Activated CD4-positive, alpha-beta T cell treated with anti-CD3 and anti-CD28 coated beads, Interleukin-2, amount 50 U/mL, for 4 hours (primary cell): ENCODE measurements at places on chromosomes 16 and 17.

DNA sequence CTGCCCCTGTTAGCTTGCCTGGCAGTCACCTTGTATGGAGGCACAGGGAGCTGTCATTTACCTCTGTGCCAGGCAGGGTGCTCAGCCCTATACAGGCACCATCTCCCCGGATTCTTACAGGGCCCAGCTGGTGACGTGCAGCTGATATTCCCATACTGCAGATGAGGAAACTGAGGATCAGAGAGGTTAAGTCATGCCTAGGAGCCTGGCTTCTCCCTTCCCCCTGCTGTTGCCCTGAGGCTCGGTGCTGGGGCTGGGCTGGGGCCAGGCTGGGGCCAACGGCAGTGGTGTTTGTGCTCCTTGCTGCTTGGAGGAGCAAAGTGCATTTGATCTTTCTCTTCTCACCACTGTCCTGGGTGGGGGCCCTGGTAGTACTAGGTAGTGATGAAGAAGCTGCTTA lies 54.7 kb upstream of the IL34 start:
- no peak for DNase-seq

GRCh38 chr16:28317040-28317880 lies 24.9 kb downstream of the SBK1 start:
- peak; percentile 70 for DNase-seq

DNA sequence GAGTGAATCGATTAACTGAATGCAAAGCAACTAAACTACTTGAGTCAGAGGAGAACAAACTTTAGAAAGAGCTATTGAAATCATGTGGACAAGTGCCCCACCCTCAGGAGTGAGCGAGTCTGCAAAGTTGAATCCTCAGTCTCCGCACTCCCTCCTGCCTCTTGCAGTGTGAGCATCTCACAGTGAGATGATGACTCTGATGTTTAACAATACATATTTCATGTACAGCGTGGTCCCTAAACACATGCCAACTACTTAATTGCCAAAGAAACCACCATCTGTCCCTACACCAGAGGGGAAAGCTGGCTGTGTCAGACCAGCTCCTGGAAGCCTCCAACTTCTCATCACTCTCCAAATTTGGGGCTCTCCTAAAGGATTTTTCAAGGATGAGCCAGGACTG lies 31.2 kb downstream of the PIMREG start:
- no peak for DNase-seq

DNA sequence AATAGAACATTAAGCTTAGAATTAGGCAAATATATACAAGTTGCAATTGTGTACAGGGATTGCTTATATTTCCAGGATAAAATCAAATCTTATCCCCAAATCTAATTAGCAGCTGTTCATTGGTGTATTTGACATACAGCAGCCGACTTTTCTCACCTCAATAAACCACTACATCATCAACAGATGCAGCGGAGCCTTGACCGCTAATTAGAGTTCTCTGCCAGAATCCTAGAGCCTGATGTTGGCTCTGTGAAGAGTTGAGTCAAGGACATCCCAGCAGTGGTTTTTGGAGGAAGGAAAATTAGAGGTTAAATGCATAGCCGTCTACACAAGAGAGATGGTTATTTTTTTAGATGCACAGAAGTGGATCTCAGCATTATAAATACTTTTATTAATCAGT lies 221.9 kb upstream of the CACNG5 start:
- no peak for DNase-seq

DNA sequence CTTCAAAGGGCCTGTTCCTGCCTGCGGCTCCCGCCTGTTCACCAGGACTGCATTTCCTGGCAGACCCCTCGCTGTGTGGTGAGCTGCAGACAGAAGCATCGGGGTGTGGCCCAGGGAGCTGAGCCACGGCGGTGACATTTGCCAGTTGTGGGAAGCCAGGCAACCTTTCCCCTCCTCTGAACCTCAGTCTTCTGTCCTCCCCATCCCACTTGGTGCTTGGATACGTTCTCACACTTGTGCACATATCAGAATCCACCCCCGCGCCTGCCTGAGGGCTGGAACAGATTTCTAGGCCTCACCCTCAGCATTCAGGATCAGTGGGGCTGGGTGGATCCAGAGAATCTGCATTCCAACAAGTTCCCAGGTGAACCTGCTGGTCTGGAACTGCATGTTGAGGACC lies 63.5 kb downstream of the CRISPLD2 start:
- DNase-seq, result no peak

GRCh38 chr16:8326232-8326631 lies 264.1 kb downstream of the TMEM114 start:
- no peak for DNase-seq

- peak; percentile 28 for DNase-seq
These were observed 4.4 kb downstream of the KDM6B start for GRCh38 chr17:7838090-7839075.

DNA sequence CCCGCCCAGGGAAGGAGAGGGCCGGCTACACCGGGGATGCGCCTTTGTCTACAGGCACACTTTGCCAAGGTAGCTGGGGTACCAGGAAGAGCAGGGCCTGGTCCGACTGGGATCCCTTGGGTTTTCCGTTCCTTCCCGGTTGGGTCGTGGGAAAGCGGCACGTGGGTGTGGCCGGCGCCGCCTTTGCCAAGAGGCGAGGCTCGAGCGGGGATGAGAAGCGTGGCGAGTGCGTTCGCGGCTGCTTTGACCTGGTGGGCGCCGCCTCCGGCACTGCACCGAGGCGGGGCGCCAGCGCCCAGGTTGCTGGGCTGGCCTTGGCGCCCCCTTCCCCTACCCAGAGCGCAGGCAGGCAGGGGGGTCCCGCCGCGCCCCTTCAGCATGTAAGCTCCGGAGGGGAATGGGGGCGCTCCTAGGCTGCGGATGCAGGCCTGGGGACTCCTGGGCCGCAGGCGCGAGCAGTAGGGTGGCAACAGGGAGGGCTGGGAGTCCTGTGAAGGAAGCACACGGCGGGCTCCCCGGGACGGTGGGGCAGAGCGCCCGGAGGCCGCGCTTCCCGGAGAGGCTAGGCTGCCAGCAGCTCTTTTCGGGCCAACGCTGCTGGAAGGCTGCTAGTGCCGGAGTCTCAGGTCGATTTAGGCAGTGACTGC lies 2.0 kb downstream of the HAS3 start:
- DNase-seq, result no peak

- no peak for DNase-seq
These were observed 92.1 kb downstream of the ZDHHC7 start for GRCh38 chr16:84919269-84919668.

DNA sequence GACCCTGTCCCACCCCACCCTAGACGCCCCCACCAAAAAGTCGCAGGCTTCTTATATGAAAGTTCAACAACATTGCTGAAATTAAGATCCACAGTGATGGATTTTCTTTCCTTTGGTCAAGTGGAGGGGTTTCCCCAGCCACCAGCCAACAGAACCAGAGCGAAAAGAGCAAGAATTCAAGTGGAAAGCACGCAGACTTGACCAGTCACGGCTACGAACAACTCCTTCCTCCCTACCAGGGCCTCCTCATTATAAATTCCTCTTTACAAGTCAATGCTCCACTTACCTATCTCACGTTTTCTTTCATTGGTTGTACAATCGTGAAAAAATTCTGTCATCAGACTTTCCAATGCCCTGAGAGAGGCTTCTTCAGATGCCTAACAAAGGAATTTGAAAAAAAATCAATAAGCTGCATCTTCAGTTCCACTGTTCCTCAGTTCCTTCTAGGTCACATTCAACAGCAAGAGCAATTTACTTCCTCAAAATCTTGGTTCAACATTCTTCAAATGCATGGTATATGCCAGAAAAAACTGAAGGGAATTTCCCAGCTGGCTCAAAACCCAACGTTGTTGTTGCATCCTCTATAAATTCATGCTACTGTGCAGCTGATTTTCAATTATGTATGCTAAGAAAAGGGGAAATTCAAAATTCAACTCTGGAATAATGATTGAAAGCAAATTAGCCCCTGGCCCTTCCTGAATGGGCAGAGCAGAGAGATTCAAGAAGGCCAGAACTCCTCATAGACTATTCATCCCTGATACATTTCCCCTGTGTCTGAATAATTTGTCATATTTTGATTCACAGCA lies 30.9 kb downstream of the XPO6 start:
- no peak for DNase-seq

DNA sequence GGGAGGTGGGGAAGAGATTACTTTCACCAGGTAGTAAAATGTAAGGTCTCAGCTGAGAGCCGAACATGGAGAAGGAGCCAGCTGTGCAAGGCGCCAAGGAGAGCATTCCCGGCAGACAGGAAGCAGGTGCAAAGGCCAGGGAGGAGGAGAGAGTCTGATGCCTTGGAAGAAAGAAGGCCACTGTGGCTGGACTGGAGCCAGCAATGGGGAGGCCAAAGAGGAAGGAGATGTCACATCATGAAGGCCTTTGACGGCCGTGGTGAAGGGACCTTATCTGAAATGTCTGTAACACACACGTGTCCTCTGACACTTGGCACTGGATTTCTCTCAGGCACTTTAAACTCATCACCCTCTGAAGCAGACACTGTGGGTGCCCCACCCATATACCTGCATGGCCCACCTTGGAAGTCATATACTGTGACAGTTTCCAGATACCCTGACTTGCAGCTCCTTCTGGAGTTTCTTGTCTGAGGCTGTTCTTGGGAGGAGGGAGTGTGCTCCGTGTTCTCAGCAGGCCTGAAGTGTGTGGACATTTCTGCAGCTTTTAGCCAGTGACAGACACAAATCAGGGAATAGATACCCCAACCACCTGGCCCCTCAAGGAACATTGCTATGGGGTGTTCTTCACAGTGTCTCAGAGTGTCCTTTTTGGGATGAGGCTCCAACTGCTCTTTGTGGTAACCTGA lies 1.9 kb upstream of the SLC5A2 start:
- no peak for DNase-seq

DNA sequence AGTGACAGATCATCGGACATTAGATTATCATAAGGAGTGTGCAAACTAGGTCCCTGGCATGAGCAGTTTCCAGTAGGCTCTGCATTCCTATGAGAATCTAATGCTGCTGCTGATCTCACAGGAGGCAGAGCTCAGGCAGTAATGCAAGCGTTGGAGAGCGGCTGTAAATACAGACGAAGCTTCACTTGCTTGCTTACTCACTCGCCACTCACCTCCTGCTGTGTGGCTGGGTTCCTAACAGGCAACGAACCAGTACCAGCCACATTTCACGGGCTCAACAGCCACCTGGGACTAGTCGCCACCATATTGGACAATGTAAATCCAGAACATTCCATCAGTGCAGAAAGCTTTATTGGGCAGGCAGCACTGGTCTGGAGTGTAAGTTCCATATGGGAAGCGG lies 7.7 kb downstream of the JPH3 start:
- DNase-seq, result no peak

- no peak for DNase-seq
These were observed 25.6 kb downstream of the GJC1 start for GRCh38 chr17:44804302-44805089.

DNA sequence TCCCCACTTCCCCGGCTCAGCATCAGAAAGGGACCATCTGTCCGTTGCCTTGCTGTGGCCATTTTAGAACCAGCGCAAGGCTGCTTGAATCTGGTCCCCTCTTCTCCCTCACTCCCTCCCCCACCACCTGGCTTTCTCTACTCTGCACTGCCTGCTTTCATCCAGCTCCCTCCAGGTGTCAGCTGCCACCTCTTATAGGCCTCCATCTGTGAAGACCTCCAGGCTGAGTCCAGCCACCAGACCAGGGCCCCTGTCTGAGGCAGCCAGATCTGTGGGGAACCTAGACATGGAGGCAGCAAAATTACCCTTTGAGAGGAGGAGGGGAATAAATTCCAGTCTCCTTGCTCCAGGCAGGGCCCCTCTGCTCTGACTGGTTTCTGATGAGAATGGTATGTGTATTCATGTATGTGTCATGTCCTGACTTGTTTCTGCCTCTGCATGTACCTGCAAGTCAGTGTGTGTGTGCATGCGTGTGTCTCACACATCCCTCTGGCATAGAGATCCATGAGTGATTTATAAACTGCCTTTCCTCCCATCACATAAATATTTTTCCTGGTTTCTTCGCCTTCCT lies 21.1 kb downstream of the MINK1 start:
- DNase-seq, result no peak

DNA sequence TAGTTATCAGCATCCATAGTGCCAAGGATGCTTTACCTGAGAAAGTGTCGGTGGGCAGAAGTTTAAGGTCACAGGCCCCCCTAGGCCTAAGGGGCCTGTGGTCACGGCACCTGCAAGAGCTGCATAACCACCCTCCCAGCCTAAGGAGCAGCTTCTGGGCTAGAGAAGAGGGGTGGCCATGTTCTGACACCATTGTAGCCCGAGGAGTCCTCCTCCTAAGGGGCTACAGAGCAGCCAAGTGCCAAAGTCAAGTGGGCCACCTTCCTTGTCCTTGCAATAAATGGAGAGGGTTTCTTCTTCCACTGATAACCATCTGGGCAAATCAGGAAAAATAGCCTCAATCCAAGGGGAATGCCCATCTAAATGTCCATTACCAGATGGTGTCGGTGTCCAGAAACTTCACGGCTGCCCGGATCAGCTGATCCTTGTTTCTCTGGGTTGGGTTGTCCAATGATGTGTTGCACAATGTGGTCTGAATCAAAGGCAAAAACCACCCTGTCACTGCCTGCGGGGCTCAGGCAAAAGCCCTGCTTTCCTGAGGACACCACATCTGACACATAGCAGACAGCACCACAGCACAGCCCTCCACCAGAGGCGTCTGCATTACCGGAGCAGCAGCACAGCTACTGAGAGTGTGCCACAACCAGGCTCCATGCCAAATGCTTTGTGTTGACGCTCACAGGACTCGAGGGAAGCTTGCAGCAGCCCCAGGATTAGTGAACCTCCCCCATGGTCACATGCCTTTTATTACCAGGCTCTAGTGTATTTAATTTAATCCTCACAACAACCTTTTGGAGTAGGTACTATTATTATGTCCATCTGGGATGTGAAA lies 12.8 kb downstream of the ATPAF2 start:
- no peak for DNase-seq

DNA sequence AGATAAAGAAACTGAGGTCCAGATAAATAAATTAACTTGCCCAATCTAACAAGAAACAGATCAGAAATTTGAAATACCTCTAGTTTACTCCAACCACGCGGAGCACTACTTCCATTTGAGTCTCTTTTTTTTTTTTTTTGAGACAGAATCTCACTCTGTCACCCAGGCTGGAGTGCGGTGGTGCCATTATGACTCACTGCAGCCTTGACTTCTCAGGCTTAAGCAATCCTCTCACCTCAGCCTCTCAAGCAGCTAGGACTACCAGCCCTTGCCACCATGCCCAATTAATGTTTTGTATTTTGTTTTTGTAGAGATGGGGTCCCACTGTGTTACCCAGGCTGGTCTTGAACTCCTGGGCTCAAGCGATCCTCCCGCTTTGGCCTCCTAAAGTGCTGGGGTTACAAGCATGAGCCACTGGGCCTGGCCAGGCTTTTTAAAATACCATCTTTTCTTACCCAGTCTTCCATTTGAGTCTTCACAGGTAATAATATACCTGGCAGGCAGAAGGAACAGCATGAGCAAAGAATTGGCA lies 3.3 kb upstream of the NACA2 start:
- no peak for DNase-seq

DNA sequence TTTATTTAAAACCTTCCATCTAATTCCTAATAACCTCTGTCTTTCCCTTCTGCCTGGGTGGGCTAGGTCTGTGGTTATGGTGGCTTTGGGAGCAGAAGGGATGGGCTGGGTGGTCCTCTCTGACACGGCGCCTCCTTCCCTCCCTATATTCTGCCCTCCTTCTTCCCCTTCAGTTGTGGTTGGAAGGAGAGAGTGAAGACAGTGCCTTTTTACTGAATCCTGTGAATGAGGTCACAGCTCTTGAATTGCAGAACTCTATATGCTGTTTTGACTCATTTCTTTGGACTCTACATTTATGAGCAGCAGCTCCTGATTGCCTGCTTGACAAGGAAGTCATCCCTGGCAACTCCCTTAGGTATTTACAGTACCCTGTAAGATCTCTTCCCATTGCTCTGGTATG lies 256.0 kb upstream of the ELAC2 start:
- no peak for DNase-seq

GRCh38 chr17:16942141-16943031 lies 29.5 kb downstream of the TNFRSF13B start:
- DNase-seq, result no peak
